Skeletal muscle tissue (tissue), 5 donors: ENCODE measurements at places on chromosomes 2 and 18. TPM values are rescaled to one million over a fixed set of nuclear protein-coding genes. Genes with fewer than 3 reads are reported as not detected.

Gene MYOM1
- total RNA-seq: 661 TPM

Gene SNTG2
- under 0.01 TPM for total RNA-seq

Gene ADGRF3
- not detected for total RNA-seq

Gene STARD6
- total RNA-seq: not detected

Gene TBR1
- not detected for total RNA-seq

Gene GALM
- total RNA-seq: 18.3 TPM

Gene MC2R
- total RNA-seq: not detected

Gene EPB41L3
- total RNA-seq: 79.9 TPM

Gene STEAP3
- total RNA-seq: 8.9 TPM

Gene LDLRAD4
- total RNA-seq: 18.3 TPM

Gene RGPD3
- total RNA-seq: 0.52 TPM

Gene DNAJC5G
- under 0.01 TPM for total RNA-seq

Gene IL18RAP
- 2.6 TPM for total RNA-seq
